ENCODE measurements at places on chromosomes 6 and 20.

DNA sequence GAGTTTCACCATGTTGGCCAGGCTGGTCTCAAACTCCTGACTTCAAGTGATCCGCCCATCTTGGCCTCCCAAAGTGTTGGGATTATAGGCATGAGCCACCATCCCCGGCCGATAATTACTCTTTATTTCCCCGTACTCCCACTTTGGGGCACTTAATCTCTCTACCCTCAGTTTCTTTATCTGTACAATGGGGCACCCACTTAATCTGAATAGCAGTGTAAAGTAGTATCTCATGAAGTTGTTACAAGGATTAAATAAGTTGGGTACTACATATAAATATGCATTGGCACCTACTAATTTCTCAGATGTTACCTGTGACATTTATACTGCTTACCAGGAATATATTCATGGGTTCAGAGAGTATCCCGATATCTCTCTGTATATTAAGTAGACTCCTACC is 15.2 kb downstream of the GINM1 start:
- no peak for DNase-seq

DNA sequence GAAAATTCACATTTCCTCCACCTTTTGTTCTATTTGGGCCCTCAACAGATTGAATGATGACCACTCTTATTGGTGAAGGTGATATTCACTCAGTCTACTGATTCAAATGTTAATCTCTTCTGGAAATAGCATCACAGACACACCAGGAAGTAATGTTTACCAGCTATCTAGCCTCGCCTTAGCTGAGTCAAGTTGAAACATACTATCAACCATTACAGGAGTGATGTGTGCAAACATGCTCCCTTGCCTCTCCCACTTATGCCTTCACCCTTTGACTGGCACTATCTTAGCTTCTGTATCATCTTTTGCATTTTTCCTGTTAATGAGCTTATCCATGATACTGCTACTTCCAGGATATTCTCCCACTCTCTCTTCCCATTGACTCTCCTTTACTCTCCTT is 191.9 kb downstream of the CENPW start:
- no peak for DNase-seq

GRCh38 chr6:165745492-165745891 is 82.5 kb upstream of the PDE10A start:
- DNase-seq = no peak

GRCh38 chr6:18412068-18412467 is 24.9 kb downstream of the RNF144B start:
- DNase-seq = no peak

DNA sequence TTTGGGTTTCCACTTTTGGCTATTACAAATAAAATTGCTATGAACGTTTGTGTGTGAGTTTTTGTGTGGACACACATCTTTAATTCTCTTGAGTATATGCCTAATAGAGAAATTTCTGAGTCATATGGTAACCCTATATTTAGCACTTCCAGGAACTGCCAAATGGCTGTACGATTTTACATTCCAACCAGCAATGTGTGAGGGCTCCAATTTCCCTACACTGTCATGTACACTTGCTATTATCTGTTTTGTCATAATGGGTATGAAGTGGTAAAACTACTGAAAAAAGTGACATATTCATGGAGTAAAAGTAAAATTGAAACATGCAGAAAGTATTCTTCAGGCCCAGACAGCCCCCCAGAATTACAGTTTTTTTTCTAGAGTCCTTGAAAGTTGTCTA is 59.6 kb upstream of the ESR1 start:
- no peak for DNase-seq

DNA sequence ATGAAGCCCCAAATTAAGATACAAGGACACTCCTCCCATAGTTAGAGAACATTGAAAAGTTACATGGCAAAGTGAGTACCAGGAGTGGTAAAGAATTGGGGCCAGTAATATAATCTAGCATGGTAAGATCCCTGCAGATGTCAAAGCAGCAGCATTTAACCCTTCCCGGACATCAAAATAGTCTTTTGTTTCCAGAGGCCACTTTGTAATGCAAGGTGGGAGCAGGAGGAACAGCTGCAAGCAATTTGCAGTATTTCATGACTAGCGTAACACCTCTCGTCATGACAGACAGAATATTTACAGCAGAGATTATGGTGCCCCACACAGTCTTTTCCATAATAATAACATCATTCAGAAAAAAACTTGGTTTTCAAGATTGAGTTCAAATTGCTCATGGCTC is 123.2 kb upstream of the VGLL2 start:
- DNase-seq = no peak

GRCh38 chr6:124659427-124659826 is 302.8 kb upstream of the RNF217 start:
- DNase-seq = no peak

- no peak for DNase-seq
These were observed 47.9 kb upstream of the CLDN20 start for GRCh38 chr6:155215906-155216305.

DNA sequence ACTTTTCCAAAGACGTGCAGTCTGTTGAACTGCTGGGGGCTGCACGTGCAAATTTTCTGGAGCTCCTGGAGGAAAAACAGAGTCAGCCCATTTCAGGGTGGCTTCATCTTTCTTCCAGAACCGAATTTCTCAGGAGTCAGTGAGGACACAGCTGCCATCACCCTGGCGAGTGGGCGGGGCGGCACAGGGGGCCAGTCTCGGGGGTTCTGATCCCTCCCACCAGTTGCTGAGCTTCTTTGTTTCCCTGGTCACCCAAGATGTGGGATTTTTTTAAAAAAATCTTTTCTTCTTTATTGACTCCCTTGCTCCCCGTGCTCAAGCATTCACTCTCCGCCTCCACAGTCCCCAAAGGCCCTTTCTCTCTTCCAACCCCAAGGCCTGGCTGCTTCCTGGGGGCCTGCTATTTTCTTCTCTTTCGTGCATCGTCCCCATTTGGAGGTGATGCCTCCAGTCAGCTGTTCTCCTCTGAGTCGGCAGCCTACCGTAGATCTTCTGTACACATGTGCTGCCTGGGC is 8.9 kb downstream of the C6orf118 start:
- no peak for DNase-seq

DNA sequence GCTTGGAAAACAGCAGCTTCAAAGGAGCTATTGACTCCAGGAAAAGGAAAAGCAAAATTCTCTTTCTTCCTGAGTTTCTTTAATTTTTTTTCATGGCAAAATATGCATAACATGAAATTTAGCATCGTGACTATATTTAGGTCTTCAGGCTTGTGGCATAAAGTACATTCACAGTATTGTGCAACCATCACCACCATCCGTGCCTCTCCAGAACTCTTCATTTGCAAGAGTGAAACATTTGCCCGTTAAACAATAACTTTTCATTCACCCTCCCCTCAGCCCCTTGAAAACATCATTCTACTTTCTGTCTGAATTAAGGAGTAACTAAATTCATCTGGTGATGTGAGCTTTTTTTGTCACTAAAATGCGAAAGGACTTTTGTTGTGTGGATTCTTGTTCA is 251.7 kb downstream of the PHACTR1 start:
- no peak for DNase-seq

- DNase-seq = peak; percentile 92
These were observed 5.5 kb upstream of the NTSR1 start for GRCh38 chr20:62702895-62703852.

- no peak for DNase-seq
These were observed 176.2 kb downstream of the KLHL32 start for GRCh38 chr6:97100696-97101095.

GRCh38 chr6:46299253-46299652 is 128.5 kb upstream of the ENPP5 start:
- no peak for DNase-seq

GRCh38 chr6:96542702-96543101 is 20.2 kb upstream of the FHL5 start:
- peak; percentile 16 for DNase-seq

GRCh38 chr6:42446370-42446769 is 5.4 kb downstream of the TRERF1 start:
- no peak for DNase-seq

DNA sequence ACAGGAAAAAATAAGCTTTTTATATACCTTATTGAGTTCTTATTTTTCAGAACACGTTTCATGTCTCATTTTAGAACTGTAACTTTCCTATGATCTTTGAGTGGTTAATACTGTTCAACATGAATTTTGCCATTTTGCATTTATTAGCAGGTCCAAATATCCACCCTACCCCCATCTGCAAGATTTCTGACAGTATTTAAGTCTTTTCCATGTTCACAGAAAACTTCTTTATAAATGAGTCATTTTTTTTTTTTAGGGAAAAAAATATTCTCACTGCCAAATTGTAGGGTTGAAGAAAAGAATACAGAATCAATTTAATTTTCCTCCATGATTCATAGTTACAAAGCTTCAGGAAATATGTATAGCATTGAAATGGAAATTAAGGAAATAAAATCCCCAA is 101.8 kb downstream of the COL21A1 start:
- no peak for DNase-seq

- no peak for DNase-seq
These were observed 64.6 kb upstream of the TXNDC5 start for GRCh38 chr6:7974938-7975763.

- peak; percentile 28 for DNase-seq
These were observed 31.4 kb upstream of the GSTA5 start for GRCh38 chr6:52872031-52872430.

DNA sequence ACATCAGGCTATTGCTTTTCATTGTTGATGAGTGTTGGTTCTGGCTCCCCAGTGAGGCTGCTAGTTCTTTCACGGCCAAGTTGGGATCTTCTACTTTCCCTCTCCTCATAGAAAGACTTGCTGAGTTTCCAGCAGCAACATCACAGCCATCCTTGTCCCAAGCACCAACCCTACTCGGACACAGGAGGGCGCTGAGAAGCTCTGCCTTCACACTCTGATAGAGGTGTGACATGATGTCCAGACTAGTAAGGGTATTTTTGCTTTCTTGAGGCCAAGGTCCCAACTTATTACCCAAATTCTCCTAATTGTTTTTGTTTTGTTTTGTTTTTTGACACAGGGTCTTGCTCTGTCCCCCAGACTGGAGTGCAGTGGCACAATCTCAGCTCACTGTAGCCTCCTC is 3.0 kb upstream of the GCM1 start:
- peak; percentile 21 for DNase-seq

Data from NCI-H524 (cell line).